ENCODE measurements at places on chromosomes 5 and 9.

DNA sequence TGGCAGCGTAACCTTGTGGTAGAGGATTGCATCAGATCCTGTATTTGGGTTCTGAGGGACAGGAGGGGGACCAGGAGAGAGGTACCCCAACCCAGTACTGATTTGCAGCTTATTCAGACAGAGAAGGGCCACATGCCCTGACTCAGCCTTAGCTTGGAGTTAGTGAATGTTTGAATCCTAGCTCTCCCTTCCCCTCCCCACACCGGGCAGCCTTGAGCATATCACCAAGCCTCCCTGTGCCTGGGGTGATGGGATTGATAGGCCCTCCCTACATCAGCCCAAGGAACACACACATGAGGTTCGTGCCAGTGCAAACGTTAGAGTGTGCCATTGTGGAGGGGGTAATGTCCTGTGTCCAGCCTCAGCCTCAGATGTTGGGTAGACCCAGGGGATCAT is 71.9 kb downstream of the AMBP start:
- no peak for DNase-seq

DNA sequence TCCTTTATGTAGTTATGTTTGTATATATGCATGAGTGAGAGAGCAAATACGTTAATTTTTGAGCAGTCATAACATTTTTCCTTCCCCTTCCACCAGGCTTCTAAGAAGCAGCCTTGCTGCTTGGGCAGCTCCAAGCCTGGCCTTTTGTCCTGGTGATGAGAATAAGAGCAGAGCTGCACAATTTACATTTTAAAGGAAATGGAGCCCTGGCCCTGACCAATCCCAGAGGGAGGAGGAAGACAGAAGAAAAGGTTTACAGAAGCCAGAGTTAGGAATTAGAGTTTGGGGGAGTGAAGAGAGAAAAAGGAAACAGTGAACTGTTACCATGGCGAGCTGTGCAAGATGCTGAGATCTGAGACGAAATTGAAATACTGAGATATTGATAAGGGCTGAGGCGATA is 25.3 kb upstream of the EFNA5 start:
- DNase-seq, result no peak

DNA sequence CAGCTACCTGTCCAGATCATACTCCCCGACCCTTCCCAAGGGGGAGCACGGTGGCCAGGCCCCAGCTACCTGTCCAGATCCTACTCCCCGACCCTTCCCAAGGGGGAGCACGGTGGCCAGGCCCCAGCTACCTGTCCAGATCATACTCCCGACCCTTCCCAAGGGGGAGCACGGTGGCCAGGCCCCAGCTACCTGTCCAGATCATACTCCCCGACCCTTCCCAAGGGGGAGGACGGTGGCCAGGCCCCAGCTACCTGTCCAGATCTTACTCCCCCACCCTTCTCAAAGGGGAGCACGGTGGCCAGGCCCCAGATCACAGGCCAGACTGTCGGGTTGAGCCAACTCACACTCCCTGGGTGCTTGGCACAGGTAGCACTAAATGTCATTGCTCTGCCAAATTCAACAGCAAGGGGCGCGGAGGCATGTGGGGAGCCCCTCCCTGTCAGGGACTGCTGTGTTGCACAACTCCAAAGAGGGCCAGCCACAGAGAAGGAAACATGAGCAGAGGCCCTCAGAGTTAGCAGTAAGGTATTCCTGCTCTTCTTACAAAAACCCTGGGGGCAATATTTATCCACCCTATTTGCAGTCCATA is 136.9 kb downstream of the OLFM1 start:
- no peak for DNase-seq

GRCh38 chr5:18010053-18010452 is 375.8 kb downstream of the TAF11L14 start:
- no peak for DNase-seq

DNA sequence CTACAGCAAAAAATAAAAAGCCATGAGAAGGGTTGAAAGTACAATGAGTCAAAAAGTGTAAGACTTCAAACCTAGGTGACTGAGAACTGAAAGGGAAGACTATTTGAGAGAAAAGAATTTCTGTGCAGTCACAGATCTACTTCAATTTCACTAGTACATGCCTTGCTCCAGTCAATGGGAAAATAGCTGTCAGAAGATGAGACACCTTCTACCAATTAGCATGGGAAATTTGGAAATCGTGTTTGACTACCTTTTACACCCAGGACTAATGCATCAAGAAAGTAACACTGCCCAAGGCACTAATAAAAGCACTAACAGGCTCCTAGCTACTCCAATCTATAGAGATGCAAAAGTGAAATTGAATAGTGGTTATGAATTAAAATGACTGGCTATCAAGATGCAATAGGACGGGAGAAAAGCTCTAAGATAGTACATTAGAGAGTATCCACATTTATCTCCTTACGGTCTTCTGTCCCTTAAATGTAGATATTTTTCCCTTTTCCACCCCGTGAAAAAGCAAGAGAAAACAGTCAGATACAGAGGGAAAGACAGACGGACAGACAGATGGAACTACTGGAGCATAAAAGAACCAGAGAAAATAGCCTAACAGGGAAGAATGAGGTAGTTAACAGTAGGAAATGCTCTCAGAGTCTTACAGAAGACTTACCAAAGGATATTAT is 15.2 kb downstream of the ERP44 start:
- no peak for DNase-seq

DNA sequence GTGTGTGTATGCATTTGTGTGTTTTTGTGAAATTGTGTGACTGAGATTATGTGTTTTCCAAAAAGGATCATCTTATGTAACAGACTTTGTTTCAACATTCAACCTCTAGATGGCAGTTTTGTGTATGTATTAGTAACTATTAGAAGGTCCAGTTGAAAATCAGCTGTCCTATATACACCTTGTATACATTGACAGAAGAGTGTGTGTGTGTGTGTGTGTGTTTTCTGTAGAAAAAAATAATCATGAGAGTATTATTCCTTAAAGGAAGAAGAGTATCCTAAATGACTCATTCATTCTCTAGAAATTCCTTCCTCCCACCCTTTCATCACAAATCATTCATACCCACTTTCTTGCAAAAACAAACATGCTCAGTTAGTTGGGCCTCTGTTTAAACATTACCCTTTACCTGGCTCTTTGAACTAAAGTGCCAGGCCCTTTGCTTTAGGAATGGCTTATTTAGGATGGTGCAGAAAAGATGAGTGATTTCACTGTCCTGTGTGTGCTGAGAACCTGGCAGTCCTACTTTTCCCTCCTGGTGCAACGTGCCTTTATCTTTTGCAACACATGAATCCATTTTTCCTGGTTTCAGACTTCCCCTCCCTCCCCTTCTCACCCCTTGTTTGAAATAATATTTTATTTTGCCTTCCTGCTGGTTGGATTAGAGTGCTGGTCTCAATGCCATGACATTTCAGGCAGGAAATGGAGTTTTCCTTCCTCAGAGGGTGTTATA is 152.2 kb downstream of the ARHGAP26 start:
- DNase-seq, result no peak

DNA sequence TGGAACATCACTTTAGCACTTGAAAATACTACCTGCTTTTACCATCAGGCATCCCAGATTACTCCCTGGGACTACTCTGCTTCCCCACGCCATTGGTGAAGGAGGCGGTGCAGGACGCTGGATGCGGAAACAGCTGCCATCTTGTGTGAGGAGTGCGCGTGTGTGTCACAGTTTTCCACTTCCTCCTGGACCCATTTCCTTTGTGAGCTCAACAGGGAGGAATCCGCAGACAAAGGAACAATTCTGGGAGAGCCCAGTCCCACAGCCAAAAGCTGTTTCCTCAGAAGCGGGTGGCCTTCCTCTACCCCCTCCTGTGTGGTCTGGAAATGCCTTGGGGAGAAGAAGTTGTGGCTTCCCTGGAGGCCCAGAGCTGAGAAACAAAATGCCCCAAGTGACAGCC is 16.8 kb downstream of the AFAP1L1 start:
- DNase-seq, result no peak

- DNase-seq, result no peak
Measured at GRCh38 chr9:17600962-17601593, 22.2 kb downstream of the SH3GL2 start.

- no peak for DNase-seq
Measured at GRCh38 chr9:98793031-98793430, 3.3 kb downstream of the ANKS6 start.

DNA sequence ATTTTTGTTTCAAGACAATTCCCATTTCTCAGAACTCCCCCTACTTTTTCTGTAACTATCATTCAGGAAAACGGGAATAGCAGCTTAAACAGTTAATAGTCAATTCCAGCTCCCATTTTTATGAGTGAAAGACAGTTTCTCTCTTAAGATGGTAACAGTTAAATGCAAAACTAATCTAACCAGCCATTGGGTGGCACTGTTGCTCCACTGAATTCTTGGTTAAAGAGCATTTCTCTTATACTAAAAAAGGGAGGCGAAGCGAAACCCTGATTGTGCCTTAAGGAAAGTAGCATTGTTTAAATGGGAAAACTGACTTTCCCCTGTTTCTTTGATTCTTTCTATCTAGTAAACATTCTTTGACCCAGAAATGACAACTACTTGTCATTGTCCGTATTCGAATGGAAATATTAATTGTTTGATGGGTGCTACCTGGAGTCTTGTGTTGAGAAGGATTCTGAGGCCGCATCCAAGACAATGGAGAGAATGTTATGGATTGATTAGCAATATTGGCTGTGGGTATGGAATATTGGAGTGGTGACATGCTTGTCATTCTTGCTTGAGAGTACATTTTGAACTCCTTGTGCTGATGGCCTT is 507.8 kb downstream of the MAT2B start:
- DNase-seq, result no peak

DNA sequence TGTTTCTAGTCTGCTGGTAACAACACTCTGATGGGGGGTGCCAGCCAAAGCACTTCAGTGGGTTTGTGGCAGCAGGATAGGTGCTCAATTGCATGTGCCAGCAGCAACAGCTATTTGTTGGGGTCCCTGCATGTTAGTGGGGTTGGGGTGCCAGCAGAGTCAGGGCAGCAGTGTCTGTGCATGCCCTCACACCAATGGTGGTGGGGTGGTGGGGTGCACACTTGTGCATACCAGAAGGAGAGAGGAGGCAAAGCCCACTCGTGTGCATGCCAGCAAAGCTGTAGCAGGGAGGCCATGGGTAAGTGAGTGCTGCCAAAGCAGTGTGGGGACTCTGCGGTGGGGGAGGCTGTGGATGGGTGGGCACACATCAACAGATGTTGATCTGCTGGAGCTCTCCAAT is 232.2 kb downstream of the GABRG2 start:
- no peak for DNase-seq

- DNase-seq, result peak; percentile 24
Measured at GRCh38 chr5:157222506-157223230, 42.0 kb downstream of the ITK start.

- DNase-seq, result no peak
Measured at GRCh38 chr9:112921549-112921948, 30.9 kb upstream of the SLC46A2 start.

DNA sequence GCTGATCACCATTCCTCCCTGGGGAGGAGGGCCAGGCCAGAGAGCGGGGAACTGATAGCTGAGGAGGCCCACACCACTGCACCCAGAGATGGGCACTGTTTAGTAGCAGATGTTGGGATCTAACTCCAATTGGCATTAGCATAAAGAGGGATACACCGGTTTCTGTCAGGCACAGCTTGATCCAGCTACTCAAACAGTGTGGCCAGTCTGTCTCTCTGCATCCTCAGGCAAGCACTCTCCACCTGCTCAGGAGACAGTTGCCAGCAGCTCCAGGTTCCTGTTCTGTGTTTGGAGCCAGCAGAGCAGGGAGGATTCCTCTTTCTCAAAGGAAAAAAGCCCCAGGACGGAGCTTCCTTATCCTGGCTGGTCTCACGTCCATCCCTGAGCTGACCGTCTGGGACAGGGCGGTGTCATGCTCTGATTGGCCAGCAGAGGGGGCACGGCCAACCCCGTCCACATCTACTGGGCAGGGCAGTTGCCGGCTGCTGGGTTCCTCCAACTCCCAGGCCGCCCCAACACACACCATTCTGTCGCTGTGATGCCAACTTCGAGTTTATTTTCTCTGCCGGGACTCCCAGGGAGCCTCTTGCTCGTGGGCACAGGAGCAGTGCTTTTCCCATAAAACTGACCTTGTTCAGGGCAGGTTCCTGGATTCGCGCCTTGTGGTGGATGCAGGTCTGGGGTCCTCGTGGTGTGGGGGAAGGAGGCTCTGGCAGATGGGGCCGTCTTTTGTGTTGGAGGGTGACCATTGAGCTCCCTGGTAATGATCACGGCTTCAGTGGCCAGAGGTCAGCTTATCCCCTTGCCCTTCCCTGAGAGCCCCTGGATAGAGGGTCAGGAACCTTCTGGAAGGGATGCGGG is 47.9 kb downstream of the COL5A1 start:
- DNase-seq, result no peak

DNA sequence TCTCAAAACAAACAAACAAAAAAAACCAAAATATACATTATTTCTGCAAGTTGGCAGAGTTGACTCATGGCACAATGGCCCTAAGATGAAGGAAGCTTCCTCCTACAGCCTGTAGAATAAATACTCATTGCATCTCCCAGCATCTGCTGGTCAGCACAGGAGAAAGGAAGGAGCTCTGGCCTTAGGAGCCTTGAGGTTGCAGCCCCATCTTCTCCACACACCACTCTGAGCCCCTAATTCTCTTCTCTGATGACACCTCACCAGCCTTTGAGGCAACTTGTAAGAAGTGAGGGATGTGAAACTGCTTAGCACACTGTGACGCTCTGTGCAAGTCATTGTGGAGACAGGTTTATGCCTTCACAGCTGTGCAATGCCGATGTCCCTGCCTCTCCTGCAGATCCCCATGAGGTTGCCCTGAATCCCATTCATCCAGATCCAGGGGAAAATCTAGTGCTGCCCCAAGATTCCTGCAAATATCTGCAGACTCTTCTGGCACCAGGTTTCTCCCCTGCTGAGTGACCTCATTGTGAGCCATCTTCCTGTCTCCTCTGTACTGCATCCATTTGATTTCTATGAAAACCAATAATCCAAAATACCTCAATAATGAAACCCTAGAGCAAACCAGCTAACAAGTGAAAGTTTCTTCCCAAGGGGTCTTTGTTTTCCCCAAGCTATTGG is 65.3 kb upstream of the TGFBR1 start:
- DNase-seq, result no peak

DNA sequence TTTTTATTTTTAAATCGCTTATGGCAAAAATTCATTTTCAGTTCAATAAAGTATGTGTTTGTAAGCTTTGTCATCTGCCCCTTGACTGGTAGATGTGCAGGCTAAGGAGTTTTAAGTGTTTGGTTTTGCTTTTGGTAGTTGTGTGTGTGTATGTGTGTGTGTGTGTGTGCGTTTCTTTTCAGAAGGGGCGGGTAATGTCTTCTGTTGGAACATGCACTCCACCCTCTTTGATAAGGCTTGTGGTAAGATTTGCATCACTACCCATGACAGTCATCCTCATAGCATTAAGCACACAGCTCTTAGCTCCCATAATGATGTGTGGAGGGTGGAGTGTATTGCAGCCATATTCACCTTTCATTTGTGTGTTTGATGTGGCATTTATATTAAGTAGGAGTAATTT is 92.1 kb upstream of the FSD1L start:
- DNase-seq, result no peak

GRCh38 chr9:107260437-107261081 is 22.5 kb upstream of the RAD23B start:
- no peak for DNase-seq

DNA sequence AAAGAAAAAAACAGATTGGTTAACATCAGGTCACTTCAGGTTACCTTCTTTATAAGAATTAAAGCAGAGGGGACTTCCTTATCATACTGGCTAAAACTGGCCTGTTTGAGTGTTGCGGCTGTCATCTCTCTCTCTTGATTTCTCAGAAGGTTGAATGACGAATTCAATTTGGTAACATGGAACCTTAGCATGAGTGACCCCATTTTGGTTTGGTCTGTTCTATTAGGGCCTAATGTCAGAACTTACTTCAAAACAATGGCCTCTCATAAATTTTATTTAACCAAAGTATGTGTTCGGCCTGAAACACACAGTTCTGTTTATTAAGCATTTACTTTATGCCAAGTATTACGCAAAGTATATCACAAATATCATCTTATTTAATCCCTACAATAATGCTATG is 147.5 kb downstream of the CAAP1 start:
- DNase-seq, result no peak
